ENCODE measurements at places on chromosomes 3 and 15.

DNA sequence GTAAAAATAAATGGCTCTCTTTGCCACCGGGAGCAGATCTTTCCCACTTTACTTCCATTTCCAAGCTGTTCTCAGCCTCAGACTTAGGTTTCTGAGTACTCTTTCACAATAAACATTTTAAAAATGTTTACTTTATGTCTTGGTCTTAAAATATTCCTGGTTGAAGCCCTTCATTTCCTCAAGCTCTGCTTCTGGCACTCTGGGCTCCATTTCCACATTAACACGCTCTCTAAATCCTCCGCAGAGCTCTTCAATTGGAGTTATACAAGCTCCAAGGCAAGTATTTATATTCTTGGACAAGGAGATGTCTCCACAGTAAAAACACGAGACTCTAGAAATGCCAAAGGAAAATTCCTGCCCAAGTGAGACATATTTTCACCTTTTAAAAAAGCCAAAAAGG, 169.3 kb downstream of the GREM1 start:
- H3K4me1 ChIP-seq = no peaks in the 10 kb centered on the region
- H3K4me3 ChIP-seq = no peak overlapping the region
- no peaks in the 10 kb centered on the region for H3K36me3 ChIP-seq
- DNase-seq = no peak
- no peak overlapping the region for H3K27ac ChIP-seq
- no peaks in the 10 kb centered on the region for H3K27me3 ChIP-seq

- DNase-seq = no peak
- H3K36me3 ChIP-seq = no peaks in the 10 kb centered on the region
- no peak overlapping the region for H3K27ac ChIP-seq
- H3K4me1 ChIP-seq = peaks cover 25% of the 10 kb centered on the region
- no peak overlapping the region for H3K4me3 ChIP-seq
Measured at GRCh38 chr3:194100856-194101390, 35.0 kb upstream of the HES1 start.

GRCh38 chr3:13858768-13859520, 20.9 kb downstream of the WNT7A start:
- H3K36me3 ChIP-seq = no peaks in the 10 kb centered on the region
- H3K4me3 ChIP-seq = no peak overlapping the region
- no peaks in the 10 kb centered on the region for H3K27me3 ChIP-seq
- no peaks in the 10 kb centered on the region for H3K4me1 ChIP-seq
- H3K27ac ChIP-seq = no peak overlapping the region
- DNase-seq = no peak

DNA sequence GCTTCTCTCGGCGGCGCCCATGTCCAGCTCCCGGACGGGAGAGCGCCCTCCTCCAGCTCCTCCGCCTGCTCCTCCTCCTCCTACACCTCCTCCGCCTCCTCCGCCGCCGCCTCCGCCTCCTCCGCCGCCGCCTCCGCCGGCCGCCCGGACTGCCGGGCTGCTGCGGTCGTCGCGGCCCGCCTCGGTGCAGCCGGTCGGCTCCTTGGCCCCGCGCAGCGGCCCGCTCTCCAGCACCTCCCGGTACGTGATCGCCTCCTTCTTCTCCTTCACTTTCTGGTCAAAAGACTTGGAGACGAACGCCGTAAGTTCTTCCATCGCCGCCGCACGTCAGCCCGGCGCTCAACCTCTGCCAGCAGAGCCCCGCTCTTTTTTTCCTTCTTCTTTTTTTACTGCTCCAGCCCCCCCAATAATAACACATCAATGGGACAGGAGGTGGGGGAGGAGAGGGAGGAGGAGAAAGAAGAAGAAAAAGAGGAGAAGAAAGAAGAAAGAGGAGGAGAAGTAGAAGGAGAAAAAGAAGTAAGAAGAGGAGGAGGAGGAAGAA, 438 bp downstream of the SHOX2 start:
- peaks cover 82% of the 10 kb centered on the region for H3K27me3 ChIP-seq
- H3K36me3 ChIP-seq = peaks cover 2% of the 10 kb centered on the region
- peak overlapping the region; percentile 76 for H3K4me3 ChIP-seq
- DNase-seq = no peak
- no peak overlapping the region for H3K27ac ChIP-seq
- H3K4me1 ChIP-seq = peaks cover 58% of the 10 kb centered on the region

GRCh38 chr15:22844421-22845288, 6.2 kb downstream of the NIPA2 start:
- peaks cover 55% of the 10 kb centered on the region for H3K36me3 ChIP-seq
- H3K4me1 ChIP-seq = peaks cover 55% of the 10 kb centered on the region
- H3K4me3 ChIP-seq = no peak overlapping the region
- no peak overlapping the region for H3K27ac ChIP-seq
- no peaks in the 10 kb centered on the region for H3K27me3 ChIP-seq

DNA sequence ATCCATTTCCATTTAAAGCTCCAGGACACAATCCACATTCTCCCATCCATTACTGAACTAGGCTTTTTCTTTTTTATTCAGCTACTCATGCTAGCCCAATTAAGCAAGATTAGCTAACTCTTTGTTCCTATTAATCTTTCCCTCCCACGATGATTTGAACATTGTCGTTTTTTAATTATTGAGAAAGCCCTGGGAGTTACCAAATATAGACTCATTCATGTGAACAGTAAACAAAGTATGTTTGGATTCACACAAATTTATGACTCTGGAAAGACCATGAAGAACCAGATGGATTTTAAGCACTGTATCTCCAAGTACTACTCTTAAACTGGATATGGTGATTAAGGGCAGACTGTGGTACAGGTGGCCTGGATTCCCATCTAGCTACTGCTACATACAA, 82.2 kb downstream of the STRIT1 start:
- H3K4me1 ChIP-seq = no peaks in the 10 kb centered on the region
- H3K27me3 ChIP-seq = no peaks in the 10 kb centered on the region
- H3K27ac ChIP-seq = no peak overlapping the region
- no peaks in the 10 kb centered on the region for H3K36me3 ChIP-seq
- no peak for DNase-seq

DNA sequence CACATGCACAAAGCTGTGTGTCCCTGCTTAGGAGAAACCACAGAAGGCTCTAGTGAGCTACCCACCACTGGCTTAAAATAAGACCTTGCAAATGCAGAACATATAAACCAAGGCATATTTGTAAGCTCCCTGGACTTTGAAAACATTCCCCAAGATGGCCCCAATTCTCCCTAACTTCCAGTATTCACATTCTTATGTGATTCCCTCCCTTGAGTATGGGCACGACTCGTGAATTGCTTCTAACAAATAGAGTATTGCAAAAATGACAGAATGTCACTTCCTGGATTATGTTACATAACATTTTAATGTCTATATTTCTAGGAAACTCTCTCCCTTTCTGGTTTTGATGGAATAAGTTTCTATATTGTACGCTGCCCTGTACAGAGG, 131.8 kb upstream of the MCTP2 start:
- no peak overlapping the region for H3K27ac ChIP-seq
- H3K27me3 ChIP-seq = peaks cover 6% of the 10 kb centered on the region
- H3K4me1 ChIP-seq = no peaks in the 10 kb centered on the region
- DNase-seq = no peak

DNA sequence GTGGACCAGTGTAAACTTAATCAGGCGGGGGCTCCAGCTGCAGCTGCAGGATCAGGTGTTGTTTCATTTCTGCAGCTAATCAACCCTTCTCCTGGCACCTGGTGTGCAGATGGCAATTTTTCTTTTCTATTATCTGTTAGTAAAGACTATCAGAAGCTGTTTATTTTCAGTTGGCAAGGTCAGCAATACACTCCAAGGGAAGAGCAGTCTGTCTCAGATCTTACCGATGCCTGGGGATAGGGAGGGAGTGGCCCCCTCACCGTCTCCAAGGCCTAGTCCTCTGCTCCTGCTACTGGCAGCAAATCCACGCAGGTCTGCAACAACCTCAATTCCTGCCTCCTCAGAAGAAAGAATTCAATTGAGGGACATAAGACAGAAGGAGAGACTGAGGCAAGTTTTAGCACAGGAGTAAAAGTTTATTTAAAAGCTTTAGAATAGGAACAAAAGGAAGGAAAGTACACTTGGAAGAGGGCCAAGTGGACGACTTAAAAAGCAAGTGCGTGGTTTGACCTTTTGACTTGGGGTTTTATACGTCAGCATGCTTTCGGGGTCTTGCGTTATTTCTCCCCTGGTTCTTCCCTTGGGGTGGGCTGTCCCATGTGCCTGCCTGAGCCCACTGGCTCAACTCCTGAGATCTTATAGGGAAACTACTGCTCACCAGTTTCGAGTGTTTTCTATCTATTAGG, 9.2 kb downstream of the CCRL2 start:
- no peaks in the 10 kb centered on the region for H3K36me3 ChIP-seq
- DNase-seq = peak; percentile 36
- peak overlapping the region; percentile 52 for H3K27ac ChIP-seq
- no peak overlapping the region for H3K4me3 ChIP-seq
- H3K27me3 ChIP-seq = no peaks in the 10 kb centered on the region

- no peaks in the 10 kb centered on the region for H3K36me3 ChIP-seq
- DNase-seq = no peak
- H3K4me3 ChIP-seq = no peak overlapping the region
- H3K27ac ChIP-seq = peak overlapping the region; percentile 90
- H3K4me1 ChIP-seq = peaks cover 45% of the 10 kb centered on the region
Measured at GRCh38 chr3:4889896-4890295, 89.3 kb upstream of the BHLHE40 start.

DNA sequence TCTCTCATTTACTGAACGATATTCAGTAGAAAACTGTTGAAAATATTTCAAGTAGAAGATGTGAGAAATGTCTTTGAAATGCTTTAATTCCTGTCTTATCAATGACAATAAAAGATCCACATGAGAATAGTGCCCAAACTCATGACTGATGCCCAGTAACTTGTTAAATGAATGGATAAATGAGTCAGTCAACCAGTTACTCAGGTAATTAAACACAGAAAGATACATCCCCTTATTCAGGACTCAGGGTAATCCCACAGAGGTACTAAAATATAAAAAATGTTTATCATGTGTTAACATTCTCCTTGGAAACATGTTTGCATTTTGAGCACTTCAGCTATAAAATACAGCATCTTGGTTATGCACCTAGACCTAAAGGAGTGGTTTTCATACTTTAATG, 169.5 kb downstream of the MBNL1 start:
- H3K27ac ChIP-seq = peak overlapping the region; percentile 70
- no peak overlapping the region for H3K4me3 ChIP-seq
- peaks cover 81% of the 10 kb centered on the region for H3K4me1 ChIP-seq
- no peaks in the 10 kb centered on the region for H3K27me3 ChIP-seq
- no peak for DNase-seq

DNA sequence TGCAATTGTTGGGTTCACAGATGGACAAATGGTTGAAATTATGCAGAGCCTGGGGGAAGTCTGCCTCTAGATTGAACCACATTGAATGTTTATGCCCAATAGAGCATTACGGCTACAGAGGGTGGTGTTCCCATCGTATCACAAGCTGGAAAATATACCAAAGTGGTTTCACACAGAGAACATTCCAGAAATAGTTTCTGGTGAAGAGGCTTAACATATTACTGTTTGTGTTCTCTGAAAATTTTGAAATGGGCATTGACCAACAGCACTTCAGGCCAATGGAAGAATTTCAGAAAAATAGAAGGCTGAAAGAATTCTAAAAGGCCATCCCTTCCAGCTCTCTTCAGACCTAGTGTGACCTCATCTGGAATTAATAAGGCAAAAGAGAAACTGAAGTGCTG, 203.9 kb downstream of the NEK10 start:
- H3K4me3 ChIP-seq = no peak overlapping the region
- H3K36me3 ChIP-seq = no peaks in the 10 kb centered on the region
- no peak for DNase-seq
- no peaks in the 10 kb centered on the region for H3K27me3 ChIP-seq
- no peaks in the 10 kb centered on the region for H3K4me1 ChIP-seq

GRCh38 chr15:89566181-89566580, 9.1 kb upstream of the TICRR start:
- no peak overlapping the region for H3K27ac ChIP-seq
- no peaks in the 10 kb centered on the region for H3K4me1 ChIP-seq
- DNase-seq = no peak
- peaks cover 22% of the 10 kb centered on the region for H3K27me3 ChIP-seq
- no peak overlapping the region for H3K4me3 ChIP-seq

- H3K4me3 ChIP-seq = no peak overlapping the region
- H3K36me3 ChIP-seq = peaks cover 1% of the 10 kb centered on the region
- DNase-seq = no peak
- H3K27ac ChIP-seq = peak overlapping the region; percentile 77
Measured at GRCh38 chr3:8503461-8503860, 1.8 kb downstream of the LMCD1 start.

DNA sequence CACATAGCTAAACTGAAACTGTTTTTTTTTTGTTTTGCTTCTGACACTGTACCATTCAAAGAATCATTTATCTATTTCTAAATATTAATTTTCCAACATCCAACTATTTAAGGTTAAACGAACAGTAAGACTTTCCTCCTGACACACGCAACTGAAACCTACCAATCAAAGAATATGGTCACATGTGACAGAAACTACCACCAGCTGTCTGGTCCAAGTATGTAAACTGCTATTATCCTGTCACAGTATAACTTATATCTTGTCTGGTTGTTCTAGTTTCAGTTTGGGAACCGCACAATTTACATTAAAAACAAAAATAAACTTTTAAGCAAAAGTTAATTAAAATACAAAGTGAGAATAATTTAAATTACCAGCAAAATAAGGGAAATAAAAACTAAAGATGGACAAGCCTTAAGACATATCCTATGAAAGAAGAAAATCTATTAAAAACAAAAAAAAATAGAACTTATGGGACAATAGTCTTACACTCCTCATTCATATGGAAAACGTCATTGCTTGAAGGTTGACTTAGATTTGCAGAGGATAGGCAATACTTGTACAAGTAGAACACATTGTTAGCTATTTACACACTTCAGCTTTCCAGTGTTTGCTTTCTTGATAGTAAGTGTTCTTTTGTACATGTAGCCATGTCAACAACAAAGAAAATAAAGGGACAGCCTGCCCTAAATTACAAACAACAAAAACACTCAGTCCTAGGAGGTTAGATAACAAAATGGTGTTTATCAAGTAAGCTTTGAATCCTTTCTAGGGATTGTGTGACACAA, 26.8 kb upstream of the CHRM5 start:
- no peaks in the 10 kb centered on the region for H3K4me1 ChIP-seq
- H3K4me3 ChIP-seq = no peak overlapping the region
- DNase-seq = no peak

DNA sequence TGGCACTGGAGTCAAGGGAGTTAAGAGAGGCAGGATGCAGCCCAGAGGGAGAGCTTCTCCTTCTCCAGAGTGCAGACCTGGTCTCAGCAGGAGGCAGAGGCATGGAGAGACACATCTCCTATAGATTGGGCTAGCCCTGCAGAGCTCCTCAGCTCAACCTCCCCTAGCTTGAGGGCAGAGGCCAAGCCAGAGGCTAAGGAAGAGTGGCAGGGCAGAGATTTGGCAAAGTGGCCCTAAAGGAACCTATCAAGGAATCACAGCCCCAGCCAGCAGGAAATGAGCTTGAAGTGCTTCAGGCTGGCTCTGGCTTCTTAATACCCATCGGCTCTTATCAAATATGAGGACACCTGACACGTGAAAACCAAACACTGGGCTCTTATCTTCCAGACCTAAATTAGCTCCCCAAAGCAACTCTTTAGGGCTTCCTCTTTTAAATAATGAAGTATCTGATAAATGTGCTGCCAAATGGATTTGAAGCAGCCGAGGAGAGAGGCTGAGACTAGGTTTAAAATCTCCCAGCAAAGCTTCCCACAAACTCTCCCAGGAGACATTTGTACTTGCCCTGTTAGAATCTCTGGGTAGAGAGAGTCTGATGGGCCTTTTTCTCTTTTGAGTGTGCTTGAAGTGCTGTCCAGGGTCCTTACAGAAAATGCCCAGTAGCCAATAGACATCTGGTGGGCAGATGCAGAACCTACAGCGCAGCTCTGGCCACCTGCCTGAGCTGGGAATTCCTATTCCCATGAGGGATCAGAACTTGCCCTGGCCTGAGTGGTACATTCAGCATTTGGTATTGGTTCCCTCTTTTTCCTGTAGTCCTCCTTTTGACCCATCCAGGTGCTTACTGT, 271.4 kb downstream of the CLSTN2 start:
- no peak overlapping the region for H3K4me3 ChIP-seq
- no peak for DNase-seq
- no peaks in the 10 kb centered on the region for H3K36me3 ChIP-seq
- H3K27ac ChIP-seq = no peak overlapping the region
